ENCODE measurements at places on chromosomes 7 and 10. TPM values are rescaled to one million over a fixed set of nuclear protein-coding genes. Genes with fewer than 3 reads are reported as not detected.

The BRAF gene
- total RNA-seq = 12.8 TPM

The TAS2R41 gene
- total RNA-seq = not detected

The FAM24B gene
- 5.9 TPM for total RNA-seq

The MUC3A gene
- not detected for total RNA-seq

The PRKCQ gene
- total RNA-seq = not detected

The TDRD1 gene
- not detected for total RNA-seq

Measured in RPMI7951 (cell line).